Brain microvascular endothelial cell (primary cell): ENCODE measurements at places on chromosomes 7 and 10.

DNA sequence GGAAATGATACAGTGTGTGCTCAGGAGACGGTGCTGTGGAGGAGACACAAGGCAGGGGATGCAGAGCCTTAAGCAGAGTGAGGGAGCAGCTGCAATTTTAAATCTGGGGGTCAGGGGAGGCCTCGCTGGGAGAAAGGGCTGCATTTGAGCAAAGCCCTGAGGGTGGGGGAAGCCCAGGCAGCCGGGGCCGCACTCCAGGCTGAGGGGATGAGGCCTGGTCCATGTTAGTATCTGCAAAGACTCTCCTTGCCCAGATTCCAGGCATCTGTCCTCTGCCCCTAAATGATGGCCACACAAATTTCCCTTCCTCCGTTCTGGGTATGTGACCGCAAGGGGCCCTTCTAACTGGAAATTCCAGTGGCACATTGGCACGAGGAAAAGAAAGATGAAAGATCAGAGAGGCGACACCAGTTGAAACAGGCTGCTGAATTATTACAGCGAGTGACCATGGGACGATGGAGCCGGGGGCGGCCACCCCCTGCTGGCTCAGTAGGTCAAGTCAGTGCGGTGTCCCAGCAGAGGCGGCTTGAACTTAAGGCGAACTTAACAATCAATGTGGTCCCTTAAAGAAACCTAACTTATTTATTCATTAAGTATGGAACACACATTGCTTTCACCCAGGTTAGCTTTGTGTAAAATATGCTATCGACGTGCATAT lies 62.3 kb upstream of the KAT6B start:
- no peak for DNase-seq

- no peak for DNase-seq
Measured at GRCh38 chr7:1927937-1928644, 258.0 kb downstream of the ELFN1 start.

- peak; percentile 31 for DNase-seq
Measured at GRCh38 chr10:117980216-117980615, 66.5 kb downstream of the RAB11FIP2 start.

DNA sequence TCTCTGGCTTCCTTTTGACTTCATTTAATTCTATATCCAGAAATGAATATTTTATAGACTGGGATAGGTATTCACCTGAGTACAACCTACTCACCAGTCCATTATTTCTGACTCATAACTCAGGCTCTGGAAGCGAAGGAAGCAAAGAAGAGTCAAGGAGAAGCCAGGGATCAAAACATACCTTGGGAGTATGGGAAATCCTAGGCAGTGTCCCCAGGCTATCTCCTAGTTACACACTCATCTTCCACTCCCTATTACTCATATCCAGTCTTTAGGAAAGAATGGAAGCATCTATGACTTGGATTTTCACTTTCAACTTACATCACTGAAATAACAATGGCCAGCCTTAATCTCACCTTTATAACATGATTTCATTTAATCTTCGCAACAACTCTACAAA lies 40.9 kb upstream of the ELAPOR2 start:
- no peak for DNase-seq

DNA sequence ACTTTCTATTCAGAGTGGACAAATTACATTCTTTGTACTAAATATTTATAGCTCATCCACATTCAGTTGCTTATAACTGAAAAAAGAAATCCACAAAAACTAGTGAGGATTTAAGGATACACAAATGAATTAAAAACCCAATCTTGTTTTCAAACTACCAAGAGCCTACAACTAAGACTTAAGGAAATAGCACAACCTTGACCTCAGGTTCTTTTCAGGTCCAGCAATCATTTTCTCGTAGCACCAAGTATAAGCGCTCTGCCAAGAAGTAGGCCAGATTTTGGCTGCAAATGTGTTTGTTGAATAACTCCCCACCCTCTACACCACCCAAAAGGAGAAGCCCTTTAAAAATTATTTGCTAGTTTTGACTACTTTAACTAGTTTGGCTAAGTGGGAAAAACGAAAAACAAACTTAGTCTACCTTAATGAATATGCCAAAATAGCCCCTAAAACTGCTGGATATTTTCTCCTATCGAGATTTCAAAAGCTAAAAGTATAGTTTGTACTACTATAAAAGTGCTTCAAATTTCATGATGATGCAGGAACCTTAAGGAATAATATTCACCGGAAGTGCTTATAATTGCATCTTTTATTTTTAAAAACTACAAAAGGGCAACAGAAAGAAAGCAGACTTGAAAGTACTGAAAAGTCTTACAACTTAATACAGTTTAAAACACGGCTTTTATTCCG lies 2.7 kb upstream of the KMT2E start:
- DNase-seq: no peak

DNA sequence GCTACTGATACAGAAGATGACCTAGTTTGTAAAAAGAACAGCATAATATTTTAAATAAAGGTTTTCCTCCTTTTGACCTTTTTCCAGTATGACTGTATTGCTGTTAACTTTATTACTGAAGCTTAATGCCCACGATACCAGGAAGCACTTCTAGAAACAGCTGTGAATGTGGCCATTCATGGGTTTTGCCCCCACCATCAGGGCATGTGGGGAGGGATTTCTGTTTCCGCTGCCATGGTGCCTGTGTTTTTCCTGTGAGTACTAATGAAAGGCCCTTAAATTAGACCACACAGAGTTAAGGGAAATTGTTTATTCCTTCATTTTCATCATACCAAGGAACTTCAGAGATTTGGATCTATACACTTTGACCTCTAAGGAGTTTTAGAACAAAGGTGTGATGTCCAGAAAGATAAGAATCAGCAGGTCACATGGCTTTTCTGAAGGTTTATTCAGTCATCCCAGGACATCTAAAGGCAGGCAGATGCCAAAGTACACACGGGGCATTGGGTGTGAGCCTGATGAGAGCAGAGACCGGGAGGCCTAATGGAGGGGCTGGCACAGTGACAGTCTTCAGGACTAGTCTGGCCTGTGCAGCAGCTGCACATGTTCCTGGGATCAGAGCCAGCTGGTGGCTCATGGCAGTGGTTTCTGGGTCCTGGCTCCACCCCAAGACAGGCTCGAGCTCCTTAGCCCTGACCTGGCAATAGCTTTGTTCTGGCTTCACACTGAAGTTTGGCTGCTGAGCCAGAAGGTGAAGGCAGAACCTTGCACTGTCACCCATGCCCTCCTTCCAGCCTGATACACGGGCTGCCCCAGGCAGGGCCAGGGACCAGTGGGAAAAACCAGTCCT lies 190.9 kb downstream of the REEP3 start:
- DNase-seq: peak; percentile 92

DNA sequence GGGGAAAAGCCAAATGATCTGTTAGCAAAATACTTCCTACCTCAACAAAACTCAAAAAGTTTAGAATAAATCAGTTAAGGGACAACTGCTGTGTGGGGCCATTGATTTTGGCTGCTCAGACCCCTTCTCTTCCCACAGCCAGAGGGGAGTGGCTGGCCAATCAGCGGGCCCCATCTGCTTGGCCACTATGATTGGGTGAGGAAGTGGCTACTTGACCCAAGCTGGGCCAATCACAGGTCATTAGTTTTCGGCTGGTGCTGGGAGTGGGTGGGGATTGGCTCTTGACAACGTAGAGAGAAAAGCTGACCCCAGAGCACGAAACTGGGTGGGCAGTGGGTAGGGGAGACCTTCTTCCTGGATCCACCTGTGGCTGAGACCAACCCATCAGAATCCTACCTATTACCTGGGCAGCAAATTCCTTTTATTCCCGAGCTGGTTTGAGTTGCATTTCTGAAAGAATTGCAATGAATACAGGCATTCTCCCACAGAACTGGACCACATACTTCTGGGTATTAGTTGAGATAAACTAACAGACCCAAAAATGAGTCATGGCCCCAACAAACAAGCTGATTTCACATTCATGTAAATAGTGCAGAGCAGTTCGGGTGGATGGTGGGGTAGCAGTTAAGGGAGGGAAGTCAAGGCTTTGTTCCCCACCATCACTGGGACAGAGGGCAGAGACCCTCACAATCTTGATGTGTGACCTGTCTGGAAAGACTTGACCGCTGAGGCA lies 35.6 kb upstream of the HMX3 start:
- no peak for DNase-seq

DNA sequence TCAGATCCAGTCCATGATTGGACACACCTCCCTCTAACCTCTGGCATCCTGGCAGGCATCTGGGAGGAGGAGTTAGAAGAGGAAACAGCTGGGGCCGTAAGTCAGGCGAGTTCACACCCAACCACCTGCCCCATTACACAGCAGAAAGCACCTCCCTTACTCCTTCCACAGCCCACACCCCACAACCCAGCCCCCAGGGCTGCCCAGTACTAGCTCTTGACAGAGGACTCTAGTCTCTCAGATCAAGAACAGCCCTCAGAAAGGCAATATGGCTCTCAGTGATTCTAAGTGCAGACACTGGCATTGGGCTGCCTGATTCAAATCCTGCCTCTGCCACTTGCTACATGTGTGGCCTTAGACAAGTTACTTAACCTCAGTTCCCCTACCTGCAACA lies 34.1 kb downstream of the KCNMA1 start:
- DNase-seq: no peak

DNA sequence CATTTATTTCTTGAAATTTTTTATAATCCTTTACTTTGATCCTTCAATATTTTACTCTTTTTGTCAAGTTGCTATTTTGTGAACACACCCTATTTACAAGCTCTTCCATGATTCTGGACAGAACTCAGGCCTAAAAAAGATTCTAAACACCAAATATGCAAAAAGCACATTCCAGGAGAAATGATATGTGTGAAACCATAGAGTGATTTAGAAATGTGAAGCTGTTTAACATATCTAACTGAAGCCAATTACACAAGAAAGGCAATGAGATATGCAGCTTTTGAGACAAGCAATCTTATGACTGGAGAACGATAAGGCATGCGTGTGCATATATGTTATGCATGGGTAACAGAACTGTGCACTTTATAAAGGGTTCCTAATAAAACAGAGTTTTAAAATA lies 243.0 kb downstream of the CACNA2D1 start:
- DNase-seq: no peak

- DNase-seq: no peak
Measured at GRCh38 chr10:77547307-77548050, 90.1 kb downstream of the KCNMA1 start.

GRCh38 chr7:142800699-142801260 lies 30.0 kb downstream of the PRSS2 start:
- DNase-seq: no peak

GRCh38 chr10:78868456-78868855 lies 200.3 kb upstream of the ZMIZ1 start:
- no peak for DNase-seq

DNA sequence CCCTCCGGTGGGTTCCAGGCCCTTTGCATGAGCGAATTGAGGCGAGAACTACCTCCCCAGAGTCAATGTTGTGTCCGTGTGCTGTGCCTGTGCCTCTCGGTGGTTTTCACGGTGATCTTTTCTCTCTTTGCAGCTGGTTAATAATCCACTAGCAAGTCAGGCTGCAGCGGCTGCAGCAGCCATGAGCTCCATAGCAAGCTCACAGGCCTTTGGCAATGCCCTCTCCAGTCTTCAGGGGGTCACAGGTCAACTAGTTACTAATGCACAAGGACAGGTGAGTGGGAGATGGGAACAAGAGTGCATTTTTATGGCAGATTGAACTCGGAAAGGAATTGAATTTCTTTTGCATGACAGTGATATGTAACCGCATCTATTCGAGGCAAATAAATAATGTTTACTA lies 159.7 kb upstream of the YAE1 start:
- DNase-seq: no peak

DNA sequence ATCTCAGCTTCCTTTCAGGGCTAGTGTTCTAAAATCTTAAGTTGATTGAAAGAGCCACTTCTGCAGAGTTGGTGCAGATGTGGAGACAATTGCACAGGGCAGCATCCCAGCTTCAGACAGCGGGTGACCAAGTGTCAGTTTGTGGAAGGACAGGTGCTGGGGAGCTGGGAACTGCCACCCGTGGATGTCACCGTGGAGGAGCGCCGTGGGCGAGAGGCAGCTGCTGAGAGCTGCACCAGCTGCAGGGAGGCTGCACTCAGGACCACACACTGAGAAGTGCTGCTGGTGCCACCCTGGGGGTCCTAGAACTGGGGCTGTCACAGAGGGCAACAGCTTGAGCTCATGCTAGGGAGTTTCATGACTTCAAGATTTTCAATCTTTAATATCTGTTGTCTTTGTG lies 543.0 kb upstream of the FZD8 start:
- DNase-seq: no peak

GRCh38 chr7:5694221-5694754 lies 87.2 kb downstream of the RNF216 start:
- DNase-seq: peak; percentile 75

DNA sequence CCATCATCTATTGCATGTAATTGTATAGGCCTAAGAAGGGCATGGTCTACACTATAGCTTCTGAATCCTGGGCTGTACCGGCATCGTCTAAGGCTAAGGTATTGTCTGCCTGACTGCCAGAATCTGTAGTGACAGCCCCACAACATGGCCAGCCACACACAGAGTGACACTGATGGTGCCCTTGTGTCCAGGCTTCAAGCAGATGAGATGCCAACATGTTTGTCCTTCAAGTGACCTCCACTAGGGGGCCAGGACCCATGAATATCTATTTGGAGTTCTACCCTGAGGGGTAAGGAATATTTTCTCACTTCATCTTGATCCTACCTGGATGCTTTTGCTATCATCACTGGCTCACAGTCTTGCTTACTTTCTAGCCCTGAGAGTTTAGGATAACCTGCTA lies 1.5 kb downstream of the CYP3A7 start:
- DNase-seq: no peak

DNA sequence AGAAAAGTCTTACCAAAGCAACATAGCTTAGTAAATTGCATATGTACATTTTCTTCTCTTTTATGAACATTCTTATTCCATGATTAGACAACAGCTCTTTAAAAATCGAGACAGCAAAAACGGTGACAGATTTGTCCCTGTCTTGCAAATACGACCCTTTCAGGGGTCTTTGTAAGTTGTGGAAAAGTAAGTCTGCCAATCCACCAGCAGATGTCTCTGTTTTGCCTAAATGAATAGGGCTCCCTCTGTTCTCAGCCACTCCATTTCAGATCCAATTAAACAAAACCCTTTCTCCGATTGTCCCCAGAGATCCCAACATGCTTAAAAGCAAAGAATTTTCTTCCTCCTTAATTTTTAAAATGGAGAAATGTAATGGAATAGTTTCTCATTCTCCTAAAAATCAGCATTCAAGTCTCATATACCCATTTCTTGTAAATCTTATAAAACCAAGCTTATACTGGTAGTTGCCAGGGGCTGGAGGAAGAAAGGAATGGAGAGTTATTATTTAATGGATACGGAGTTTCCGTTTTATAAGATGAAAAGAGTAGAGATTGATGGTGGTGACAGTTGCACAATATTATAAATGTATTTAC lies 61.0 kb upstream of the NFE2L3 start:
- DNase-seq: peak; percentile 43

DNA sequence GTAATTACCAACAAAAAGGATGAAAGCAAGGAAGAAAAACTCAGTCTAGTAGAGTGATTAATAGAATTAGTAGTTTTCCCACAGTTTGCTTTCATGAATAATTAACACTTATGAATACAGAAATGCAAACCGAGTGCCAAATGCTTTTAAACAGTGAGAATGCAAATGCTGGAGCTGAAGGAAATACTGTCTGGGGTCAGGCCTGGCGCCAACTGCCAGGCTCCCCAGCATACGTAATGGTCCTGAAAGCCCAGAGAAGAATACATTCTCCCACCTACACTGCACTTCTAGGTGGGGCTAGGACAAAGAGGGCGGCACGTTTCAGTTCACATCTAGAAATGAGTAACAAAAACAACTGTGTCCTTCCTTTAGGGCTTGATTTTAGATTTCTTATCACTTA lies 30.0 kb downstream of the GLUD1 start:
- DNase-seq: no peak
